ENCODE measurements at places on chromosomes 1 and 21.

GRCh38 chr1:42979896-42980800, 21.5 kb upstream of the SLC2A1 start:
- no peak for DNase-seq

- DNase-seq, result no peak
Observed at GRCh38 chr1:205133287-205133686, 11.5 kb upstream of the RBBP5 start.

- DNase-seq, result peak; percentile 38
Observed at GRCh38 chr1:110433803-110434202, 17.1 kb upstream of the PROK1 start.

DNA sequence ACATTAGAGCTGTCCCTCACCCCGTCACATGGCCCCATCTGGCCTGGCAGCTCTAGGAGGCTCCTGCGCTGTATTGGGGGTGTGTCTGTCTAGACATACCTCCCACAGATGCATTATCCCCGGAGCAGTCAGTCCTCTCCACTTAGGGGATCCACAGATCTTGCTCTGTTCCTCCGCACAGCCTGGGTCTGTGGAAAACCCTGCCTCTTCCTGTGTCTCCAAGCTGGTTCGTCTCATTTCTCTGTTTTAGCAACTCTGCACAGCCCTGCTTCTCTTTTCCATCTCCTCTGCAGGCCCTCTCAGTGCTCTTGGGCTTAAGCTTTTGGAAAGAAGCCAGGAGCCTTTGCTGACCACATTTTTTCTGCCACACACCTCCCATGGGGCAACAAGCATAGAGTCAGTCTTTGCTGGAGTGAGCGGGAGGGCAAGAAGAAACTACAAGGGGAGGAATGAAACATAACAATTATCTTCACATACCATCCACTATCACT, 241.5 kb downstream of the FOXD2 start:
- no peak for DNase-seq

DNA sequence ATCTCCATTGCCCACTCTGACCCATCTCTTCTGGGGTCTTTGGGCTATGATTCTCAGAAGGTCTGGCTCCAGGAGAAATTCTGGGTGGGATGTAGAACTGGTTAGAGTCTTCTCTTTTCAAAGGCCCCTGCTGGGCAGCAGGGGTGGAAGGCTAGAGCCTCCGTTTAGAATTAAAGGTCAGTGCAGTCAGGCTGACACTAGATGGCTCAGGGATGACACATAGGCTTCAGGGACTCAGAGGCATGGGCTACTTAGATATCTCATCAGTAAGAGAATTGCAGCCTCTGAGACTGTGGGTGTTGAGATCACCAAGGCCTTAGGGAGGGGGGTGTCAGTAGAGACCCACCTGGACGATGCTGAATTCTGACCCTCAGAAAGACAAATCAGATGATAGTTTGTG, 12.6 kb upstream of the PPM1J start:
- peak; percentile 39 for DNase-seq

DNA sequence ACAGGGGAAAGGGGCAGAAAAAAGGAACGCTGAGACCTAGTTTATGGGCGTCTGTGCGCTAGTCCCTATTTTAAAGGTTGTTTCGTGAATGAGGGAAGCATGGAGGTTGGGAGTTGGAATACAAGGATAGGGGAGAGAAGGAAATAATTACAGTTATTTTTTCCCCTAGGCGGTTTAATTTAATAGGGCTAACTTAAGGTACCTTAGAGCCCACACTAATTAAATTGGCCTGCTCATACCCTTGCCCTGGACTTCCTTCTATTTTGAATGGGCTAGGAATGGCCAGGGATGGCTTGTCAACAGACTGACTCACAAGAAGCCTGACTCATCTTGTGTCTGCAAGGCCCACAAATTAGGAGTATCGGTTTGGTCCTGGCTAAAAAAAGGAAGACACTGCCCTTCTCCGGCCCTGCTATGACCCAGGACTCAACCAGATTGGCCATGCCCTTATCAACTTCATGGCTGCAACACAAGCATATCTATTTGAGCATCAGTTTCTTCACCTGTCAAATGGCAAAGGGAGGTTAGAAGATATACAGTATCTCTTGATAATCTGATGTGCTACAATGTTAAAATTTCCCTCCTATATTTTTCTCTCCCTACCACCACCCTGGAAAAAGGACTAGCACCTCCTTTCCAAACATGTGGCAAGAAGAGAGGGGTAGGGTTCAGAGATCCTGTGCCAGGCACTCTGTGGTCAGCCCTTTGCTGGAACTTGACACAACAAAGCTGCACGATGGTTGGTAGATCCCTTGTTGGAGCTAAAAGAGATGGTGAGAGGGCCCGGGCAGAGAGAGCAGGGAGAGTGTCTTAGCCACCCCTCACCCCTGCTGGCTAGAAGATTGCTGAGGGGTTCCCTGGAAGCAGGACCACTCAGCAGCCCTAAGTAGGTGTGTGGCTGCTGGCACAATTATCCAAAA, 2.2 kb upstream of the SSBP3 start:
- peak; percentile 93 for DNase-seq

DNA sequence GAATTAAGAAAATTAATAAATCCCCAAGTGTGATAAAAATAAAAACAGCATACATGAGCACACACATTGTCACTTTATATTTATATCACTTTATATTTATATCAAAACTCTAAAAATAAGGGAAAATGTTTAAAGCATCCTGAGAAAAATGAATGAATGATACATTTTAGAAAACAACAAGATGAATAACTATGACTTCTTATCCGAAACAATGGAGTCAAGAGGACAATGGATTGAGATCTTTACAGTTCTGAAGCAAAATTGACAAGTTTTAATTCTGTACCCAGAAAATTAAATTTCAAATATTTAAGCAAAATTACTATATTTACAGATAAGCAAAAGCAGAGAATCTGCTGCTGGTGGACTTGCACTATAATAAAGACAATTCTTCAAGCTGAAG, 512.6 kb downstream of the MRPL39 start:
- no peak for DNase-seq

DNA sequence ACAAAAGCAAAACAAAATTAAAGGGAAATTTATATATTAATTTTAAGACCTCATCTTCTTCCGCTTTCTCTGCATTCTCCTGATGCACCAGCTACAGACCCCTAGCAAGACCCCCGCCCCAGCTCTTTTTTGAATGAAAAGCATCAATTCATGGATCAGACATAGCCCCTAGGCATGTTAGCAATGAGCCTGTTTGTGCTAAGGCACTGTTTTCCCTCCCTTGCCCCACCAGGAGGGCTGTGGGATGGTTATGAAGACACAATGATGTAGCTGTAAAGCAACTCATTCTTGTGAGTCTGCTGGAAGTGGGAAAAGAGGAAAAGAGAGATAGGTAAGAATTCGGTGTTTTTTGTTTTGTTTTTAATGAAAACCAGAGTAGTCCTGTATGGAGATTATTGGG, 88.5 kb upstream of the ZBTB18 start:
- no peak for DNase-seq

DNA sequence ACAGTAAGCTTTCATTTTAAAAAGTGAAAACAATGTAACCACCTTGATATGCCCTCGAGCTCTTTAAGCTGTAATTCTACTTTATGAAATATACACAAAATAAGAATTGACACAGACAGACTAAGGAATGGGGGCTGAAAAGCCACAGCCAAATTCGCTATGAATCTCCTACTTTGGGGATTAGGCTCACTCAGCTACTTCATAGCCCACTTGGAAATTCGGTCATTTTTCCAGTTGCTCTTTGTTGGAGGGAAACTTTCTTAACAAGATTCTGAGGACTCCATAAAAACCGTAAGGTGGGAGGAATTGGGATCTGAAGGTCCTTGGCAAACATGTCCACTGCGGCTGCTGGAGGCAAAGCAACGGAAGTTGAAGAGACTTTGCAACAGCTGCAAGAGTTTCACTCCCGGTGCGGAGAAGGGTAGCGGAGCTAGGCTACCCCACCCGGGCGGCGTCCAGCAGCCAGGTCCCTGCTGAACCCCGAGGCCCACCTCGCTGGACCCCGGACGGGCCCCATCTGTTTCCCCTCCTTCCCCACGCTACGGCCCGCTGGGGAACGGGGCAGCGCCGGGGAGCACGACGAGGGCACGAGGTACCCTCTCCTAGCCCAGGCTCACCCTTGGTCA, 634 bp downstream of the MYCBP start:
- DNase-seq, result peak; percentile 23

- no peak for DNase-seq
Observed at GRCh38 chr1:183732236-183732880, 72.6 kb upstream of the RGL1 start.

- DNase-seq, result no peak
Observed at GRCh38 chr1:54540582-54541295, 7.3 kb upstream of the ACOT11 start.

DNA sequence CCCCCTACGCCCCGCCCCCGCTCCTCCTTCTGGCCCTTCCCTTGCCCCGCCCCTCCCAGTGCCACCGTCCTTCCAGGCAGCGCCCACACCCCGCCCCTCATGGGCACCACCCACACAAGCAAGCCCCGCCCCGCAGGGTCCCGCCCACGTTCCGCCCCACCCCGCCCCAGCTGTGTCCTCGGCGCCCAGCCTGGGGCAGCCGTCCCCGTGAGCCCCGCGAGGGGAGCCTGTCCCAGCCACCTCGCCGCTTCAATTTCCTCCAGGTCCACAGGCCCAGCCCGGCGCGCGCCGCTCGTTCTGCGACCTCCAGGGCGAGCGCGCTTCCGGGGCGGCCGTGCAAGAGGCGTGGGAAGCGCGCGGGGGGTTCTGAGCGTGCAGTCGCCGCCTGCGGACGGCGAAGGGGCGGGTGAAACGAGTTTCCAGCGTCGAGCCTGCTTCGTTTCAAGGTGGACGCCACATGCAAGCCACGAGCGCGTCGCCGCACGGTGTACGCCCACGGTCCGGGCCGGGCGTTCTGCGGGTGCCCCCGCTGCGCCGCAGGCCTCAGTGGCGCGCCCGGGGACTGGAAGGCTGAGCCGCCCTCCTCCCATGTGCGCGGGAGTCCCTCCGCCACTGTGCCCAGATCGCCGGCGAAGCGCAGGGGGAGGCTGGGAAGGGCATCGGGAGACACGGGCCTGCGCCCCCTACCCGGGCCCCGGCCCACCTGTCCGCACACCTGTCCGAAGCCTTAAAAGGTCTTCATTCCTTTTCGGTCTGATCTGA, 10.8 kb upstream of the FAAP20 start:
- DNase-seq, result peak; percentile 89

GRCh38 chr1:105459759-105460158, 1596.7 kb upstream of the PRMT6 start:
- DNase-seq, result no peak
